ENCODE measurements at places on chromosomes 12 and 14.

- no peak for DNase-seq
Measured at GRCh38 chr12:63928305-63928704, 83.8 kb downstream of the SRGAP1 start.

GRCh38 chr14:34502001-34502400 lies 37.5 kb downstream of the EAPP start:
- peak; percentile 37 for DNase-seq

DNA sequence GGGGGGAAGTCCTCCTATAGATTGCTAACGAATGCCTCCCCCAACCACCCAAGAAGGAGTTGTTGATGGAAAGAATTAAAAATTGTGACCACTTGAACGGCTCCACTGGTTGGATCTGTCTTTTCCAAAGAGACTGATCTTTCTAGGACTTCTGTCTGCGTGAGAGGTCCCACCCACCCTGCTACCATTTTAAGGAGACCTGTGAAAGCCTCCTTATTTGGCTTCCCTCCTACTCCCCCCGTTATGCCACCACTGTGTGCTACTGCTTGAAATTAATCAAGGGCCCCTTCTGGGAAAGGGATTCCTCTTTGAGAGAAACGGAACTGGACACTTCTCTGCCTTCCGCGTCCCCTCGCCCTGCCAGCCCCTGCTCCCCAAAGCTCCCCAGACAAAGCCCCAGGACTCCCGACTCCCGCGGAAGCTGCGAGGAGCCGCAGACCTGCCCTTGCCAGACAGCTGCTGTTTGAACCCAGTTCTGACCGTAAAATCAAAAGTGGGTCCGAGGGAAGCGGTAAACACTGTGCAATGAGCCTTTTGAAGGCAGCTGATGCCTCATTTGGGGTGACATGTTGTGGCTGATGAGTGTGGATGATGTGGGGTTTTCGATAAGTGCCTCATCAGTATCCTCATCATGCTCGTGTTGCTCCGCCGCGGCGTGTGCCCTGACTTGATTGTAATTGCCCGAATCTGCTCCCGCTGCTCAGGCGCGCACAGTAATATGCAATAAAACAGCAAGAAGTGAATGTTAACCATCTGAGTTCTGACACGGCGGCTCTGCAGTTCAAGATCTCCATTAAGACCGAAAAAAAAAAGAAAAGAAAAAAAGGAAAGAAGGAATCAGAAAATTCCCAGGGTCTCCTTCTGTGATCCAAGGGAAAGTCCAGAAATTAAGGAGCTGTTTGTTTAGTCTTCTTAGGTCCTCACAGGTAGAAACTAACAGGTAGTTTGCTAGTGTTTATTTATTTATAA lies 48.2 kb downstream of the MBIP start:
- peak; percentile 3 for DNase-seq

DNA sequence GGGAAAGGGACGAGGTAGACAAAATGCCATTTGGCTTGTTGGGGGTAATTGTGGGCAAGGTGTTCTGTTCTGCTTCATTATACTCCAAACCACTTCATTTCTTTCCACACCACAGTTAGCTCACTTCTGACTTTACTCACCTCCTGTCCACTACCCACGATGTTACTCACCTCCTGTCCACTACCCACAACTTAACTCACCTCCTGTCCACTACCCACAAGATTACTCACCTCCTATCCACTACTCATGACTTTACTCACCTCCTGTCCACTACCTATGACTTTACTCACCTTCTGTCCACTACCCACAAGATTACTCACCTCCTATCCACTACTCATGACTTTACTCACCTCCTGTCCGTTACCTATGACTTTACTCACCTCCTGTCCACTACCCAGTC lies 10.1 kb upstream of the TWF1 start:
- no peak for DNase-seq

DNA sequence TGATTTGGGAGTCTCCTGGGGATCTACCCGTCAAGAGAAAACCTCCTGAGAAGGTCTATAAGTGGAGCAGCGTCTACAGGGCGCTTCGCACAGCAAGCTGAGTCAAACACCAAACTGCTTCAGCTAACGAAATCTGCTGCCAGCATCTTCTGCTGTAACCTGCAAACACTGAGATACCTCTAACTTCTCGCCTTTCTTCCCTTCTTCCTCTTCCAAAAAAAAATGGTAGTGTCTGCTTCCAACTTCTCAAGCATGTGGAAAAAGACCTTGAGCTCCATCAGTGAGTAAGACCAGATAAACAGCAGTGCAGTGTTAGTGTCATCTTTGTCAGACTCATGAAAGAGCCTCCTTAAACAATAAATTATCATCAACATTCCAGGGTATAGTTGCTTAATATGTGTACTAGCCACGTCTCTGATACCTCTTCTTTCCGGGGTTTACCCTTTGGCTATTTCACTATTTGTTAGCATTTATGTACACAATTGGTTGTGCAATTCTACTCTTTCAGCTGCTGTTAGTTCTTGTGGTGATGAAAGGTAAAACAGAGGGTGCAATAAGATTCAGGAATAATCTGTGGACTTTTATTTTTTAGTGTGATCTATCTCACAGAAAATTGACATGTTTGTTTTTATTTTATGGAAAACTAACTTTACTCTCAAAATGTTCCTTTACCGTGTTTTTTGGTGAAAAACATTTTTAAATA lies 81.6 kb downstream of the LLPH start:
- peak; percentile 45 for DNase-seq

GRCh38 chr12:1618489-1618888 lies 10.5 kb upstream of the WNT5B start:
- DNase-seq, result peak; percentile 47

DNA sequence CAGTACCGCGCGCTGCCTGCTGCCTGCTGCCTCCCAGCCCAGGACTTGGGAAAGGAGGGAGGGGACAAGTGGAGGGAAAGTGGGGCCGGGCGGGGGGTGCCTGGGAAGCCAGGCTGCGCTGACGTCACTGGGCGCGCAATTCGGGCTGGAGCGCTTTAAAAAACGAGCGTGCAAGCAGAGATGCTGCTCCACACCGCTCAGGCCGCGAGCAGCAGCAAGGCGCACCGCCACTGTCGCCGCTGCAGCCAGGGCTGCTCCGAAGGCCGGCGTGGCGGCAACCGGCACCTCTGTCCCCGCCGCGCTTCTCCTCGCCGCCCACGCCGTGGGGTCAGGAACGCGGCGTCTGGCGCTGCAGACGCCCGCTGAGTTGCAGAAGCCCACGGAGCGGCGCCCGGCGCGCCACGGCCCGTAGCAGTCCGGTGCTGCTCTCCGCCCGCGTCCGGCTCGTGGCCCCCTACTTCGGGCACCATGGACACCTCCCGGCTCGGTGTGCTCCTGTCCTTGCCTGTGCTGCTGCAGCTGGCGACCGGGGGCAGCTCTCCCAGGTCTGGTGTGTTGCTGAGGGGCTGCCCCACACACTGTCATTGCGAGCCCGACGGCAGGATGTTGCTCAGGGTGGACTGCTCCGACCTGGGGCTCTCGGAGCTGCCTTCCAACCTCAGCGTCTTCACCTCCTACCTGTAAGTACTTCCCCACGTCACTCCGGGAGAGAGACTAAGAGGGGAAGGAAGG lies at the start of gene LGR5:
Gene LGR5, plus strand, starts transcription at position 186 of the 732 bp plus-strand sequence. Its CDS starts 283 bp downstream, at position 469.
- DNase-seq, result peak; percentile 41

- peak; percentile 65 for DNase-seq
Measured at GRCh38 chr12:75526655-75527511, 15.5 kb upstream of the KRR1 start.

GRCh38 chr14:101380940-101381339 lies 180.4 kb upstream of the DIO3 start:
- no peak for DNase-seq

DNA sequence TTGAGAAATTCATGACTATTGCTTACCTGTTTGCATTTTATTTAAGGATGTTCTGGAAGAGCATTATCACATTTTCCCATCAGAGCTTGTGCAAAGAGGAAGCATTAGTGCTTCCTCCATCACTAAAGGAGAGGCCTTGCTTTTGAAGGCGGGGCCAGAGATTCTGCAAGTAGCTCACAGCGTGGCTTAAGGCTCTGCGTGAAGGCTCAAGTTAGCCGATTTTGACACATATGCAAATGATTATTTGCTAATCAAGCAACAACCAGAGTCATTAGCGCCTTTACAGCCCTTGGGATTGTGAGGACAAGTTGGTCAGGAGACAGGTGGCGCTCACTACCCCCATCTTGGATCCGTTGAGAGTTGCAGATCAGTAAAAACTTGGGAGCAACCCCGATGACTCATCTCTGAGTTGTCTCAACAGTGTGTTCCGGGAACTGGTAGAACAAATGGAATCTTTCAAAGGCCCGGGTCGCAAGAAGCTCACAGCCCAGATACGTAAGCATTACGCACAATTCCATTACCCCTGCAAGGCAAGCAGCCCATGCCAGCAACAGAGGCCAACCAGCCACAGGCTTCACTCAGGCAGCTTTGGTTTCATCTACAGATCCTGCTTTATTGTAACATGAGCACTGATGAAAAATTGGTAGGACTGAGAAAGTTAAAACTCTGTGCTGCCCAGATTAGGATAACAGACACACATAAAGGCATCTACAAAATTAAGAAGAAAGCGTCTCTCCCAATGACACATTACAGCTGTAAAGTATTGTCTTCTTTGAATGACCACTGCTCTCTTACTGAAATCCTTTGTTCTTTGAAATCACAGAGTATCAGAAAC lies 34.9 kb upstream of the SPTSSA start:
- DNase-seq, result peak; percentile 98

- no peak for DNase-seq
Measured at GRCh38 chr12:106392759-106393158, 35.2 kb downstream of the POLR3B start.

DNA sequence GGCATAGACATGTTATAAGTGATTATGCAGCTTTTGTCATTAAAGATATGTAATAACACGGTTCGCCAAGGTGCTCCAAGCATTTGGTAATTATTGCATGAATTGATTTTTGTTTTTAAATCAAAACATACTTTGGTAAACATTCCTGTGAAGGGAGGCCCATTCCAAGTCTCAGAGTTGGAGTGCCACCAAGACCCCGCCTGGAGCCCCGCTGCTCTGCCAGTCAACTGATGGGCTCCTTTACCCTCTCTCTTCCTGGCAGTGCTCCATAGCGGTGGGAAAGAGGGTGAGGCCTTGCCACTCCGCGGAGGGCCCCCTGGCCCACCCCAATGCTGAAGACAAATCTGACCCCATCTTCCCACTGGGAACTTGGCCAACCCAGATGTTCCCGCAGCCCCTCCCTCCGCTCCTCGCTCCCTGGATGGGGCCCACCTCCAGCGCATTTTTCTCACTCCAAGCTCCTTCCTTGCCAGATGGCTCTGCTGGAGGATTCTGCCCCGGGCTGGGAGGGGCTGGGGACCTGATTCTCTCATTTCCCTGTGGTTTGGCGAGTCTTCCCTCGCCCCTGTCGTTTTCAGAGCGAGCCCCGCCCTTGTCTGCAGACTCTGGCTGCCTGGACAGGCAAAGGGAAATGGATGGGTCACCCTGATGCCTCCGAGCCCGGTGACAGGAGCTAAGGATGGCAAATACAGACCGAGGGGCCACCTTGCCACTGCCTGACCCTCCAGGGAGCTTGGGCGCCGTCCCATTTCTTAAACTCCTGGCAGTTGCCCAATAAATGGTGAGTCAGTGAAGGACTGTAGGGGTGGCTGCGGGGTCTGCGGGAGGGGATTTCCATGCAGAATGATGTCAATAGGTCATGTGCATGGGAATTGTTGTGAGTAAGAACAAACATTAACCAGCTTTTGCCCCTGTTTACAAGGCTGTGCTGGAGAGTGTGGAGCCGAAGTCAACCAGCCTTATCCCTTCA lies 9.2 kb upstream of the PAPLN start:
- DNase-seq, result peak; percentile 86

- no peak for DNase-seq
Measured at GRCh38 chr14:20970647-20970982, 15.3 kb downstream of the RNASE2 start.

GRCh38 chr12:79737875-79738718 lies 47.3 kb upstream of the PAWR start:
- peak; percentile 74 for DNase-seq

DNA sequence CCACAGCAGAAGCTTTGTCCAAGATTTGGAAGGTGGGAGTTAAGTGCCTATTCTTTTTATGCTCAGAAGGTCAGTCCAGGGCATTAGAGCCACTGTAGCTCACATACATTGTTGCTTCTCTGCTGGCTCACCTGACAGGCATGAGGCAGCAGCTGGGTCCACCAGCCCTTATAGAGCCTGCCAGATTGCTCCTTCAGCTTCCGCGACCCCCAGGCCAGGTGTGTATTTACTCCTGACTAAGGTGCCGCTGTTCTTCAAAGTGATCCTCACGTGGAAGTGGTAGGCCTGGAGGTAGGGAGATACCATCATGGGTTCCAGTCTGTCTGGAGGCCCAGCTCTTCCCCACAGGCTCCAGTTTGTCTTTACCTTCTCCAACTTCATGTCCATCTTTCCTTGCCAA lies 17.5 kb upstream of the CPM start:
- DNase-seq, result no peak

- DNase-seq, result no peak
Measured at GRCh38 chr14:74938531-74939495, 15.8 kb upstream of the RPS6KL1 start.

DNA sequence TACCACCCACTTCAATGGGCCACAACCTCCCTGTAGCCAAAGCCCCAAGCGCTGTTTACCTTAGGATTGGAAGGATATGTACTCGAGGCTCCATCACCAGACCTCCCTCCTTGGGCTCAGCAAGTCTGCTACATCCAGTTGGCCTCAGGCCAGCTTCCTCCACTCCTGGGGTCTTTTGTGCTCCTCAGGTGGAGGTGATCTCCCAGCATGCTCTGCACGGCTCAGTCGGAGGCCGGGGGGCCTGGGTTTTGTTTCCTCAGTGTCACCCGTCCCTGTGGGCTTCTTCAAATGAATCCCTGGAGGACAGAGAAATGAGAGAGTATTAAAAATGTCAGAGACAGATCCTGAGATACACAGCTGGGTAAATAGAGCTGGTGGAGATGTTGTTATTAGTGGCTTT lies 723.1 kb upstream of the TBX3 start:
- no peak for DNase-seq

GRCh38 chr14:96944297-96944696 lies 147.1 kb downstream of the VRK1 start:
- no peak for DNase-seq

DNA sequence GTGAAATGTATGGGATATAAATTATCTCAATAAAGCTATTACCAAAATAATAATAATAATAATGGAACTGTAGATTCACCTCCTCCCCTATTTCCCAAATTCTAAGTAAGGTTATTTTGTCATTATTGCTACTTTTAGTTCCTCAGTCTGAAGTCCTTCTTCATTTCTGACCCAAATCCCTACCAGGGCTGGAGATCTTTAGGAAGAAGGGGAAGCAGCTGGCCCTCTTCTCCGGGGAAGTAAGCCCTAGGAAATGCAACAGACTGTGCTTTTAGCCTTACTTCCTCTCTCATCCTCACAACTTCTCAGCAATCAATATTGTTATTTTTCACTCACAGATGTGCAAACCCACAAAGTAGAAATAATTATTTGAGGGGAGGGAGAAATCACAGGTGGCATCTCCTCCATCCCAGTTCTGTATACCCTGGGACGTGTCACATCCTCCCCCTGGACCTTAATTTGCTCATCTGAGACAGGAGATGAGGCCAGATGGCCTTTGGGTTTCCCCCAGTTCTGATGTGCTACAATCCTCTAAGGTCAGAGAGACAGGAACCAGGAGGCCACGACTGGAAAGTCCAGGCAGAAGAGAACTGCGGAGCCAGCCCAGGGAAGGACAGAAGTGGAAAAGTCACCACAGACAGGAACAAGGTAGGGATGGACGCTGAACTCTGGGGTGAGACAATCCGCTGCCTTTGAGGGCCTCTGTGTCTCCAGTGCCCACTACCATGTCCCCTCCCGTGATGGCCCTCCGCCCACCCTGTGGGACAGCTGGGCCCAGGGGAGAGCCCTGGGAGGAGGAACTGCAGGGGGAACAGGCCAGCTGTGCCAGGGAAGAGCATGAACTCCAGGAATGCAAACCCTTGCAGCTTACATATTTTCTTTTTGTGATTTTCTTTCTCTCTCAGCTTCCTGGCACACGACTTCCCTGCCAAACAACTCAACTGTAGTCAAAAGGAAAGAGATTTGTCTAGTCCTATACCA lies 10.6 kb upstream of the TNFRSF1A start:
- no peak for DNase-seq
